ENCODE measurements at places on chromosomes 6 and 20.

DNA sequence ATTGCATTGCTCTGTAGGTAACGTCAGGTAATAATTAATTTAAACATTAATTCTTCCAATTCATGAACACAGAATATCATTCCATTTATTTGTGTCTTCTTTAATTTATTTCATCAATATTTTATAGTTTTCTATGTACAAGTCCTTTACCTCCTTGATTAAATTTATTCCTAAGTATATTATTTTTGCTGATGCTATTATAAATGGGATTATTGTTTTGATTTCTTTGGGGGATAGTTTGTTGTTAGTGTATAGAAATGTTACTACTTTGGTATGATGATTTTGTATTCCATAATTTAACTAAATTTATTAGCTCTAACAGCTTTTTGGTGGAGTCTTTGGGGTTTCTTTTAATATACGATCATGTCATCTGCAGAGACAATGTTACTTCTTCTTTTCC lies 44.7 kb upstream of the CCND3 start:
- DNase-seq, result no peak

- no peak for DNase-seq
These were observed 93.4 kb upstream of the MPC1 start for GRCh38 chr6:166476061-166476591.

- DNase-seq, result no peak
These were observed 369.4 kb downstream of the BTBD9 start for GRCh38 chr6:38270367-38270766.

DNA sequence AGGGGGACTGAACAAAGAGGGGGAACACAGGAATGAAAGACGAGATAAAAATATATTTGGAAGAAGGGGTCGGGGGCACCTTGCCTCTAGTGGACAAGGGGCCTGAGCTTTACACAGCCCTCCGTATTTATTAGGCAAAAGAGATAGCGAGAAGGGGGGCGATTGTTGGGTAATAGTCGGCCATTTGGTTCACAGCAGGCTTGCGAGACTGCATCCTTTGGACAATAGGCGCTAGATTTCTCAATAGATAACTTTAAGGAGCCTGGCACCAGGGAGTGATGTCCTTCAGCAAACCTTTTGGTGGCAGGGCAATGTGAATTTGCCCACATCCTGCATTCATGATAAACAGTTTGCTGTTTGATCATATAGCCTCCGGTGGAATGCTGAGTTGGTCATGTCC lies 3.0 kb upstream of the NANP start:
- no peak for DNase-seq

DNA sequence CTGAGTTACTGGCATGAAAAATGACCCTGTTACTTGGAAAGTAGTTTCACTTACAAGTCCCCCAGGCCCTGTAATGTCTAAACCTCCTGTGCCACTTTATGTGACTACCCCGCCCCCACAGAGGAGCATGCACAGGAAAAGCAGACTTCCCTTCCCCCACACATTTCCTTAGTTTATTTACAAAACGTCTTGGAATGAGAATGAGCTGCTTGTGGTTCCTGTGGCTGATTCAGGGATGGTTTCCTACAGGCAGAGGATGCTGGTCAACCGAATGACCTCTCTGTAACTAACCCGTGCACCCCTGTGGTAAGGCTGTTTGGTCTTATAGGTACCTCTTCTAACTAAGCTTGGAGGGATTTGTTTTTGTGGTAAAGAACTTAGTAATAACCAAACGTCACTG lies 28.5 kb downstream of the RSPO3 start:
- DNase-seq, result no peak

DNA sequence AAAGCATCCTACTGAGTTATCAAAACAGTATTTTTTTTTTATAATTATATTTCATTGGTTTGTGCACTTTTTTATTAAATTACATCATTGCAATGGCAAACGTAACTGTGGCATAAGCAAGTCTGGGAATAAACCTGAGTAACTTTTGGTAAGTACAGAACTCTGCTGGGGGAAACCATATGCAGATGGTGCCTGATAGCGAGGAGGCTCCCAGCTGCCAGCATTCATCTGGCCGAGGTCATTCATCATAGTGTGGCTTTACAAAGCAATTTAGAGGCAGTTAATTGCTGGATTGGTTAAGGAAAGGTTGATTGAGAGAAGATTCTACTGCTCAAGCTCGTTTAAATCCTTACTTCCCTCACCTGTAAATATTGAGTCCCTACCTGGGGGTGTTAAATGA lies 52.6 kb downstream of the HECA start:
- DNase-seq, result no peak

DNA sequence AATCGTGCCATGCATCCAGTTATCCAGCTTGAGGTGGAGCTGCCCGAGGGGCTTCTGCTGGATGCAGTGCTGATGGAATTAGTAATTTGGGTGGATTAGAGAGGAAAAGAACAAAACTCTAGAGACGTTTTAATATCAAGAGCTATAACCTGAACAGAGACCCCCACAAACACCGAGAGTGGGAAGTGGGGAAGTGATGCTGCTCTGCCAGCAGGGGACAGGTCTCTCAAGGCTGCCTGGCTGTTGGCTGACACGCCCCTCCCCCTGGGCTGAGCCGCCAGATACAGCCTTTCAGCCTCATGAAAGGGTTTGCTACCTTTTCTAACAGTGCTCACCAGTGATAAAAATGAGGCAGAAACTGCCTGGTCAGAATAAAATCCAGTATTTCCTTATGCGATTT lies 9.6 kb downstream of the LEMD2 start:
- no peak for DNase-seq

DNA sequence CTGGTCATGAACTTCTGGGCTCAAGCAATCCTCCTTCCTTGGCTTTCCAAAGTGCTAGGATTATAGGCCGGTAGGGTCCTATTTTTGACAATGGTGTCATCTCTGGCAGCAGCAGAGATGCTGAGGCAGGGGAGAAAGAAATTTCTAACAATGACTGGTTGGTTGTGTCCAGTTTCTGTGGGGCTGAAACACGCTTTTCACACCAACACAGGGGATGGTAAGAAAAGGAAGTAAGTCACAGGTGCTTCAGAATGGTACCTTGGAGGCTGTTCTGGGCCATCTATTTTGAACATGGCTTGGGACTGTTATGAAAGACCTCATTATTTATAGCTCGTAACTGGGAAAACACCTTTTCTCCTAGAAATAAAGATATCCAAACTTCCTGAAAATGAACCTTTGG lies 72.6 kb downstream of the GJA10 start:
- no peak for DNase-seq

DNA sequence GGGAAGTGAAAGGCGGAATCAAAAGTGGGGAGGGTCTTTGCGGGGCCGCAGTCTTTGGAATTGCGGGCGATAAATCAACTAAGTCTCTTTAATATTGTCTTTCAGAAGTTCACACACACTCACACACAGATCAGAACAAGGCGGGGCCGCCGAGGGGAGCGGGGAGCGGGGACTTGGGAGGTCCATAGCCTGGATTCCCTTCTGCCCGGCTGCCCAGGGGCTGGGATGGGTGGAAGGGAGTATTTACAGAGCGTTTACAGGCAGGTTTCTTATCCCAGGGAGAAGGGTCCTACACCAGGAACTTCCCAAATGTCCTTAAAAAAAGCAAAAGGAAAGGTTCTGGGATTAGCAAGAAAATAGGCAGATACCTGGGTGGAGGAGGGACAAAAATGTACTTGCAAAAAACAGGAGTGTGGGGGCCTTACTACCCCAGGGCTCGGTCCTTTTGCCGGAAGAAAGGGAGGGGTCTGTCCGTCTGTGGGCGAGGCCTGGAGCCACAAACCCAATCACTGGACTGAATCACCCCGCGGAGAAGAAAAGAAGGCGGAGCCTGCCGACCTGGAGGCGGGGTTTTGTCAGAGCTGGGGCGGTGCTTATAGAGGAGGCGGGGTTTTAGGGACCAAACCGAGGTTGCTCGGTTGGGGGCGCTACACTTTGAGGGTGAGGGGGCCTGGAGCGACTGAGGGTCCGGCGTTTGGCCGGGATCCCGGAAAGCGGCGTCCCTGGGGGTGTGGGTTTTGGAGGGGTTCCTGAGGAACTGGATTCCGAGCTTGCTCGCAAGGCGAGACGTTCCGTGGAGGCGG lies 3.2 kb downstream of the PRRT1 start:
- DNase-seq, result peak; percentile 44

- no peak for DNase-seq
These were observed 29.2 kb downstream of the ATP9A start for GRCh38 chr20:51738877-51739447.

GRCh38 chr6:154122195-154122925 lies 83.3 kb downstream of the OPRM1 start:
- no peak for DNase-seq

DNA sequence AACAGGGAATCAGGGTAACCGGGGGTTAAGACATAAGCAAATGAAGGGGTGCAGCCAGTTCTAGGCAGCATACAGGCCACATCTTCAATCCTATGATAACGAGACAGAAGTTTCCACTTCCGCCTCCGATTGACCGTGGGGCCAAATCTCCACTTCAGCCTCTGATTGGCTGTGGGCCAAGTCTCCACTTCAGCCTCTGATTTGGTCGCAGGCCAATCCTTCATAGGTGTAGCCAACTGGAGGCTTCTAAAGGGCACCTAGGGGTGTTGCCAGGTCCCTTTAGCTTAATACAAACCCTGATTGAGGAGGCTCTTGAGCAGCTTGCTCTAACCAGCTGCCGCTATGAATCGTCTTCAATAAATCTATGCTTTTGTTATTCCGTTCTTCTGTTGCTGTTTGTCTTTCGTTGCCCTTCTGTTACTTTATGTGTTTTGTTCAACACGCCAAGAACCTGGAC lies 2.1 kb upstream of the ERGIC3 start:
- peak; percentile 99 for DNase-seq

DNA sequence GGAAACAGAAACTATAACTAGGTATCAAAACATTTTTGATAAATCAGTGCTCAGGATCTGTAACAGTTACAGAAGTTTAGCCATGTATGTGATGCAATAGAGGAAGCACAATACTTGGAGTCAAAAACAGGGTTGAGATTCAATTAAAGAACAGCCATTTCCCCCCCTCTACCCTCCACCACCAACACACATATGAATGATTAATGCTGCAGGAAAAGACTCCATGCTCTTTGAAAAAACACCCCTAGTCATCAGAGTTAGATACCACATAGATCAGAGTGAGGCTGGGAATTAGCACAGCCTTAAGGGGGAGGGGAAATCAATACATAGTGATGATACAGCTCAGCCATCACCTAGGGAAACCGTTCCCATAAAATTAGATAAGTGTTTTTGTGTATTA lies 108.9 kb upstream of the EMILIN3 start:
- no peak for DNase-seq

DNA sequence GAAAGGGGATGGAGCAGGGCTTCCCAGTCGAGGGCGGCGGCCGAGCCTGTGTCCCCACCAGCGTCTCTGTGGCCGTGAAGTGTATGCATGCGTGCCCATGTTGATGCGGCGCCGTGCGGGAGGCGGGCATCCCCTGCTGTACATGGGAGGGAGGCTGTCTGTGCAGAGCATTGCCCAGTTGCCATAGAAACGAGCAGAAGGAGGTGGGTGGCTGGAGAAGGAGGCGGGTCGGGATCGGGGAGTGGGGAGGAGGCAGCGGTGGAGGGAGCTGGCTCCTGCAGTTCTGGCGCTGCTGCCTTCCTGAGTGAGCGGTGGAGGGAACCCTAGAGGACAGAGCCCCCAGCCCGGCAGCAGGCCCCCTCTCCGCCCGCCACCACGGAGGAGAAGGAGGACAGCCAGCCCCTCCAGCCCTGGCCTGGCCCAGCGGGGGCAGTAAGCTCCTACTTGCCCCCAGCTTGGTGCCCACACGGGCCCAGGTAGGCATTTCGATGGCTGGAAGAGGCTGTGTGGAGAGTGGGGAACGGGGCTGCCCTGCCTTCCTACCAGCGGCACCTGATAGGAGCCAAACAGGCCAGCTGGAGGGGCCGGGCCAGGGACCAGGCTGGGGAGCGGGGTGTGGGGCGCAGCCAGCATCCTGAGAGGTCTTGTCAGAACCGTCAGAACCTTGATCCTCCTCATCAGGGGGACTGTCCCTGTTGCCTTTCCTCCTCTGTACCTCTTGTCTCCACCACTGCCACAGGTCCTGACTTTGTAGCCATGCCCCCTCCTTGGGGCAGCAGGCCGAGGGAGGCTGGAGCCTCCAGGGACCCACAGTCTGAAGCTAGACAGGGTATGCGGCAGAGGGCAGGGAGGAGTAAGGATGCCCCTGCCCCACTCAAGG lies 41.3 kb downstream of the SPDEF start:
- no peak for DNase-seq

DNA sequence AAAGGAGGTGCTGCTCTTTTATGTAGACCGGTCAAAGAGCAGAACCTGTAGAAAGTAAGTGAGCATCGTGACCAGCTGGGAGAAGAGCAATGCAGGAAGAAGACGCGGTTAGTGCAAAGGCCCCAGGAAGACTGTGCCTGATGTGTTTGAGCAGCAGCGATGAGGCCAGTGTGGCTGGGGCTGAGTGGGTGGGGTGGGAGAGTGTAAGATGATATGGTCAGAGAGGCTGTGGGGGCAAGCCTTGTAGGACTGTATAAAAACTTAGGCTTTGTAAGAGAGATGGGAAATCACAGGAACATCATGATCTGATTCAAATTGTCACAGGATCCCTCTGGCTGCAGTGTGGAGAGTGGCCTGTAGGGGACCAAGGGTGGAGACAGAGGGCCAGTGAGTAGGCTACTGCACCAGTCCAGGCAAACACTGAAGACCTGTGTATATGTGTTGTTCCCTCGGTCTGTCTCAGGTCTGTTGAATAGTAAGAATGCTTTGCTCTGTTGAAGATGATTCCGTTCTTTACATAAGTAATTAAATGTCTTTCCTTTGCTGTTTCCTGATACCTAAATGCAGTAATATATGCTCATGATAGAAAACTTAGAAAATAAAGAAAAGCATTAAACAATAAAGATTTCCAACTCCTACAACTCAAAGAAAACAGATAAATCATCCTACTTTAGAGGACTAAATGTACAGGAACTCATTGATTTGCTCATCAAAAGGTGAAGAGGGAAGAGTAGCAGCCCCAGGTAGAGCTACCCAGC lies 23.6 kb upstream of the WFDC2 start:
- peak; percentile 79 for DNase-seq

- DNase-seq, result no peak
These were observed 28.7 kb downstream of the SIRPD start for GRCh38 chr20:1528811-1529210.

- DNase-seq, result no peak
These were observed 64.8 kb downstream of the JARID2 start for GRCh38 chr6:15310680-15311079.

GRCh38 chr6:25458485-25458884 lies 179.3 kb downstream of the CARMIL1 start:
- no peak for DNase-seq

DNA sequence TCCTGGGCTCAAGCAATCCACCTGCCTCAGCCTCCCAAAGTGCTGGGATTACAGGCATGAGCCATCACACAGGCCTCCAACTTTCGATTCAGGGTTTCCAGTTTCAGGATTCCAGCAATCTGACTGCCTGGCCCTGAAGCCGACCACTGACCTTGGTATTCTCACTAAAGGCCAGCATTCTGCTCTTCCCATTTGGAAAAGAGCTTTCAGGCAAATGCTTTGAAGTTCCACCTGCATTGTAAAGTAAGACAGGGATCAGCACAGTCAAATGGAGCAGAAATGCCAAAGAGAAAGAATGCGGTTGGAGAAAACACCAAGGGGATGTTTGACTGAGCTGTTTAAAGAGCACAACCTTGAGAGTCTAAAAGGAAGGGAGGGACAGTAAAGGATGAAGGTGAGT lies 117.0 kb upstream of the CEP85L start:
- no peak for DNase-seq

All from Karpas-422 (cell line).